ENCODE measurements at places on chromosomes 7 and 10.

GRCh38 chr7:155995183-155995612 is 182.9 kb upstream of the SHH start:
- DNase-seq, result no peak

- no peak for DNase-seq
These were observed 1.0 kb downstream of the PRR15 start for GRCh38 chr7:29564496-29565223.

GRCh38 chr10:97049670-97050069 is 136.1 kb downstream of the SLIT1 start:
- no peak for DNase-seq

DNA sequence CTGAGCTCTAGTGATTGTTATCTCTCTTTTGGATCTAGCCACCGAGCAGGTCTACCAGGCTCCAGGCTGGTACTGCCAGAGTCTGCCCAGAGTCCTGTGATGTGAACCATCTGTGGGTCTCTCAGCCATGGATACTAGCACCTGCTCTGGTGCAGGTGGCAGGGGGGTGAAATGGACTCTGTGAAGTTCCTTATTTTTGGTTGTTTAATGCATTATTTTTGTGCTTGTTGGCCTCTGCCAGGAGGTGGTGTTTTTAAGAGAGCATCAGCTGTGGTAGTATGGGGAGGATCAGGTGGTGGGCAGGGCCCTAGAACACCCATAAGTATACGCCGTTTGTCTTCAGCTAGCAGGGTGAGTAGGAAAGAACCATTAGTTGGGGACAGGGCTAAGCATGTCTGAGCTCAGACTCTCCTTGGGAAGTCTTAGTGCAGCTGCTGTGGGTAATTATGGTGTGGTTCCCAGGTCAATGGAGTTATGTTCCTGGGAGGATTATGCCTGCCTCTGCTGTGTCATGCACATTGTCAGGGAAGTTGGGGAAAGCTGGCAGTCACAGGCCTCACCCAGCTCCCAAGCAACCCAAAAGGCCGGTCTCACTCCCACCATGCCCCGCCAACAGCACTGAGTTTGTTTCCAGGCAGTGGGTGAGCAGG is 81.8 kb downstream of the NPSR1 start:
- no peak for DNase-seq

GRCh38 chr7:70707823-70708243 is 424.1 kb upstream of the GALNT17 start:
- DNase-seq, result no peak

- no peak for DNase-seq
These were observed 67.2 kb downstream of the EPC1 start for GRCh38 chr10:32279795-32280194.
